ENCODE measurements at places on chromosomes 11 and 22. TPM values are rescaled to one million over a fixed set of nuclear protein-coding genes. Genes with fewer than 3 reads are reported as not detected.

ZC3H12C gene
- total RNA-seq: 9.3 TPM

KREMEN1 gene
- 6.1 TPM for total RNA-seq

RAC2 gene
- total RNA-seq: 79.9 TPM

PATE2 gene
- 1.3 TPM for total RNA-seq

SPI1 gene
- not detected for total RNA-seq

OR5A1 gene
- not detected for total RNA-seq

OR8G5 gene
- not detected for total RNA-seq

CHRM1 gene
- not detected for total RNA-seq

OR6T1 gene
- total RNA-seq: not detected

Measured in PC-9 (cell line).